Spinal cord (tissue), 10 donors: ENCODE measurements at places on chromosomes 3 and 15. TPM values are rescaled to one million over a fixed set of nuclear protein-coding genes. Genes with fewer than 3 reads are reported as not detected.

The KY gene
- total RNA-seq: 2.5 TPM

The AHSG gene
- not detected for total RNA-seq

The ZNF639 gene
- total RNA-seq: 53.6 TPM

The EPHA6 gene
- total RNA-seq: 78.5 TPM

DNA sequence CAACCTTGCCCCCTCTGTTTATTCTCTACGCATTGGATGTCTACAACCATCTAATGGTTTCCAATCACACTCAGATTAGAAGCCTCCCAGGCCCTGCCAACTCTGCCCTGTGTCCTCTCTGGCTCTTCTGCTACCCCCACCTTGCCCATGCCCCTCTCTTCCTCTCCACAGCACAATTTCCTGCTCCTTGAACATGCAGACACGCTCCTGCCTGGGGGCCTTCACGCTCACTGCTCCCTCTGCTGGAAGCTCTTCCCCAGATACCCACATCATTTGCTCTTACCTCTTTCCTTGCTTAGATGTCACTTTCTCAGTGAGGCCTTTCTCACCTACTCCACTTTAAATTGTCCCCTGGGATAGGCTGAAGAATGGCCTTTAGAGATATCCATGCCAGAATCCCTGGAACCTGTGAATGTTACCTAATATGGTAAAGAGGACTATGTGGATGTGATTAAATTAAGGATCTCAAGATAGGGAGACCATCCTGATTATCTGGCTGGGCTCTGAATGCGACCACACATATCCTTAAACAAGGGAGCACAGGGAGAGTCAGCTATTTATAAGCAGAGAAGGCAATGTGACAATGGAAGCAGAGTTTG is 9.9 kb downstream of the KY start:
- DNase-seq: no peak

GRCh38 chr3:143811602-143812001 is 36.7 kb downstream of the SLC9A9 start:
- DNase-seq: no peak

DNA sequence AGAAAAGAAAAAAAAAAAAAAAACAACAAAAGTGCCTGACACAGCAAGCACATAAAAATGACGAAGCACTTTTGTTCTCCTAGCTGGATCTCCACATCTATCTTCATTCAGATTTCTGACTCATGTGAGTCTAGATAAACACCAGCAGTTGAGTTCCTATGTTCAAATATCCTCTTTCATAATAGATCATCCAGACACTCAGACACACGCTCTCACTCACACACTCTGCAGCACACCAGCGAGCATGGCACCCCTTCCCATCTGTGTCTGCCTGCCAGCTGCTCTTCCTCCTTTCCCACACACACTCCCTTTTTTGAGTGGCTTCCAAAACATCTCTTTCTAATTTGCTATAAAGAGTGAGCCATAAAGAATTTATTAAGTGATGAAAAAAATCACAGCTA is 19.8 kb upstream of the CELF6 start:
- no peak for DNase-seq

DNA sequence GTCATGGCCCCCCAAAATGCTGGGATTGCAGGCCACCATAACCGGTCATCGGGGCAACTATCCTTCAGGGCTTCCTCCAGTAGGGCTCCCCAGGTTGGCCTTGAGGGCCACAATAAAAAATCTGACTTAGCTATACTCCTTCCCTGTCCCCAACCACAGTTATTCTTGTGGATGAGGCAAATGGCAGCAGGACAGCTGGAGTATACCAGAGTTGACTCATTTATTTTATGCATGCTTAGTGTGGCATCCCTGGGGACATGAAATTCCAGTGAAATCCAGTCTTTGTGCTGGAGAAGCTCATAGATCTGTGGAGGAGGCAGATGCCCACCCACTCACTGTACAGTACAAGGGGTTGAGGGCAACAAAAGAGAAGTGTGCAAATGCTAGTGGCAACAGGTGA is 109.5 kb downstream of the RORA start:
- no peak for DNase-seq

DNA sequence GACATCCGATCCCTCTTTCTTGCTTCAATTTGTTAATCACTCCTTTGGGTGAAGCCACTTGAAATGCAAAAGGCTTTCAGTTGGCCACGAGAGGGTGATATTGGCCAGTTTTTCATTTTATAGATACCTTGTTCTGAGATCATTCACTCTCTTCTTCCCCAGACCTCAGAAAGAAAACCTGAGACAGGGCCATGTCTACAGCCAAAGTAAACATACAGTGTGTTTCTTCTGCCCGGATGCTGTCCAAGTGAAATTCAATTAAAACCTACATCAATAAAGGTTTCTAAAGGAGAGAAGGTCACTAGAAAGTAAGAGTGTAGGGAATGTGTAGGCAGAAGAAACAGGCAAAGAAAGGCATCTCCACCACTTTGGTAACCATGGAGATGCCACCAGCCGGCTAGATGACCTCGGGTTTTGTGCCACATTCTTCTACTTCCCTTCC is 39.5 kb upstream of the FMN1 start:
- peak; percentile 44 for DNase-seq

GRCh38 chr3:127131424-127132170 is 61.3 kb upstream of the PRR23E start:
- DNase-seq: no peak

DNA sequence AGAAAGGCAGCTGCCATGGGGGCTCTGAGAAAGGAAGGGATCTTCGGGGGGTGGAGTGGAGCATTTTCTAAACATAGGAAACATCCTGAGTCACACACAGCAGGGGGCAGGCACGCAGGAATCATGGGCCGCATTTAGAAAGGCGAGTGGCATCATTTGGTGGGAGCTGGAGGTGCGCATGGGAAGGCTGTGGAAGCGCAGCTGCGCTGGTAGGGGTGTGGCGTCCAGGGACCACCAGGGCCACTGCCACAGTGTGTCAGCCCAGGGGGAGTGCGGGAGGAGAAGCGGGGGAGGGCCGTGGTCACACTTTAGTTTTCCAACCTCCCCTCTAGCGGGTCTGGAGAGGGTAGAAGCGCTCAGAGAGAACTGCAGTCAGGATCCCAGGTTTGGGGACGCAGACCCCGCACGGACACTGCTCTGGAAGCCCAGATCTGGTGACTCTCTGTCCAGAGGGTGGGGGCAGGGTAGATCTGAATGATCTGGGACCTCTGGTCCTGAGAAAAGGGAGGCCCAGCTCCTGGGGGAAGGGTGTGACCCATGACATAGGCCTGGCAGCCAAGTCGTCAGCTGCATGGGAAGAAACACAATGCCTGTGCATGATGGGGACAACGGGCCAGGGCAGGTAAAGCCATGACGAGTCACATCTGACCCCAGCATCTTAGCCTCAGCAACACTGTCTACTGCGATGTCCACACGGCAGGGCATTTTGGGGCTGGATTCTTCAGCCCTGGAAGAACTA is 88.0 kb upstream of the IQSEC1 start:
- no peak for DNase-seq

- no peak for DNase-seq
Measured at GRCh38 chr3:44031387-44032380, 210.0 kb upstream of the TOPAZ1 start.

DNA sequence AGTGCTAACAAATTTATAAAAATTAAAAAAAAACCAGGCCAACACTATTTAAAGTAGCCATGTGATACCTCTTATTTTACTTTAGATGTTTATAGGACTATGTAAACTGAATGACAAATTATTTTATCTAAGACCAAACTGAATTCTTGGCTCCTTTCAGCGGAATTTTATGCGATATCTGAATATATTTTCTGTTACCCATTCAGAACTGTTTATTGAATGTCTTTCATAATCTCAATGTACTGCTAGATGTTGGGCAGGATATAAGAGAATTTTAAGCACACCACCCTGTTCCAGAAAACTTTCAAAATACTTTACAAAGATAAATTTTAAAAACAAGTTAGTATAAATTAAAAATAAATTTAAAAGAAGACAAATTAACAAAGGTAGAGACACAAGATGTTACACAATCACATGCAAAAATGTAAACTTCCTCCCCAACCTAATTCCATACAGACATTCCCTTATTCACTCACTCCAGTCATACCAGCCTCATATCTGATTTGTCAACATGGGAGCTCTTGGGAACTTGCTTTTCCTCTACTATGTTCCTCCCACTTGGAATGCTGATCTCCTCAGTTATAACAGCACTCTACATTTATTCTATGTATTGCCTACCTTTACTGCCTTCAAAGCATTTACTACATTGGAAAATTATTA is 154.6 kb upstream of the MBNL1 start:
- no peak for DNase-seq

- DNase-seq: no peak
Measured at GRCh38 chr3:41288785-41289184, 89.5 kb downstream of the CTNNB1 start.

GRCh38 chr15:90086868-90087268 is 15.4 kb downstream of the IDH2 start:
- DNase-seq: no peak
